Peyer's patch (tissue), 4 donors: ENCODE measurements at places on chromosomes 11 and 22.

- DNase-seq = no peak
Measured at GRCh38 chr11:133823211-133823610, 22.1 kb downstream of the SPATA19 start.

DNA sequence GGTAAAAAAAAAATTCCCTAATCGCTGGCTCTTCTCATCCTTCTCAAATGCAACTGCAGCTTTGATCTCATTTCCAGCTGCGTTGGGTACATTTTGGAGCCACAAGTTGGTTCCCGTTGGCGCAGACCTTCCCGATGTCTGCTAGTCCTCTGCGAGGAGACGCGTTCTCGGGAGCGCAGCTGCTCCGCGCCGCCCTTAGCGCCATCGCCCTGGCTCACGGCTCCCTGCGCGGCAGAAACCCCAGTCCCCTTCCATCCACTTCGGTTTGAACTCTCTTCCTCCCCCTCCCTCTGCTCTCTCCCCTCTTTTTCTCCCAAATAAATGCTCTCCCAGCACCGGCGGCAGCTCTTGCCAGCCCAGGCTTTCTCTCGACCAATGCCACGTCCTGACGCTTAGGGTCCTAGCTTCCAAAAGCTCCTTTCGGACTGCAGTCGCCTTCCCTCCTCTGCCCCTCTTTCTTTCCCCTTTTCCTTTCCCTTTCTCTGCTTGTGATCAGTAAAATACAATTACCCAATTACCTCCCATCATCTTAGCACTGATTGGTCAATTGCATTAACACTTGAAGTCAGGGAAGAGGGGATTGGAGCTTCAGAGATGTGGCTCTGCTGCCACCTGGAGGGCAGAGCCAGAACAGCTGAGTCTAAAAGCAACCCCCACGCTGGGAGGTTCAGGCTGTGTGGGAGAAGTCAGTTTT is 1165.7 kb downstream of the LRRC4C start:
- no peak for DNase-seq

DNA sequence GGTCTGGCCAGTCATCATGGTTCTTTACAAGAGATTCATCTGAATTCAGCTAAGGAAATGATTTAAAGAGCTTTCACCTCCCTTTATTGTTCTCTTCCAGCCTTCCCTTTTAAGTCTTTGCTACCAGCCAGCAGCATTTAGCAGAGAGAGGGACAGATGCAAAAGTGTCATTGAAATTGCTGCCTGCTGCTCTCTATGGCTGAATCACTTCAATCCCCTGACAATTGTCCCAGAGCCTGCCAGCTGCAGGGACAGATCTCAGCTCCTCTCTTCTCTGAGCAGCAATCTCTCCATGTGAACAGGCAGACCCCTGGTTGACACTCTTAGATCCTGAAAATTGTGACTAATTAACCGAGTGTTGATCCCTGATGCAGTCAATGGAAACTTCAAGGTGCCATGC is 816.9 kb upstream of the CCDC90B start:
- no peak for DNase-seq

DNA sequence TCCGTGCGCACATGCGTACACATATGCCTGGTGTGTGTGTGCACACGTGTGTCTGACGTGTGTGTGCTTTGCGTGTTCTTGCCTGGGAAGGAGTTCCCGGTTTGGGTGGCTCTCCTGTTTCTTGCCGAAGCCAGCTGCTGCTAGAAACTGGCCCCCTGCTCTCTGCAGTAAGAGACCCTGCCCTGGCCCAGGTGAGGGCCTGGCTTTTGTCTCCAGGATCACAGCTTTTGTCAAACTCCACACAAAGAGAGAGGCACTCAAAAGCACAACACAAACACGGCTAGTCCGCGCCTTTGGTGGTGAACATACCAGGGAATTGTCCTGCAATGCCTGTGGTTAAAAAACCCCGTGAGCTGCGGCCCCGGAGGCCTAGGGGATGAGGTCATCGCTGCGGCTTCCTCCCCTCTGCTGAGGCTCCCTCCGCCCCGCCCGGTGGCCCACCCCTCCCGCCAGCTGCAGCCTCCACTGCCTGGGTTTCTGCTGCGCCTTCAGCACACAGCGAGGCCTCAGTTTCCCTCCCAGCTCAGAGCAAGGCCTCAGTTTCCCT is 88.9 kb downstream of the KCNQ1 start:
- peak; percentile 60 for DNase-seq

GRCh38 chr11:128701086-128701485 is 7.2 kb downstream of the FLI1 start:
- DNase-seq = no peak

DNA sequence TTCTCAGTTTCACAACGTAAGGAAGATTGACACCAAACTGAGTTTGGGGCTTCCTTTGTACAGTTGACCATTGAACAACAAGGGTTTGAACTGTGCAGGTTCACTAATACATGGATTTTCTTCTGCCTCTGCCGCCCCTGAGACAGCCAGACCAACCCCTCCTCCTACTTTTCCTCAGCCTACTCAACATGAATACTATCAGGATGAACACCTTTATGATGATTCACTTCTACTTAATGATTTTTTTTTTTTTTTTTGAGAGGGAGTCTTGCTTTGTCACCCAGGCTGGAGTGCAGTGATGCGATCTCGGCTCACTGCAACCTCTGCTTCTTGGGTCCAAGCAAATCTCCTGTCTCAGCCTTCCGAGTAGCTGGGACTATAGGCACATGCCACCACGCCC is 14.6 kb downstream of the RBM4 start:
- DNase-seq = no peak

DNA sequence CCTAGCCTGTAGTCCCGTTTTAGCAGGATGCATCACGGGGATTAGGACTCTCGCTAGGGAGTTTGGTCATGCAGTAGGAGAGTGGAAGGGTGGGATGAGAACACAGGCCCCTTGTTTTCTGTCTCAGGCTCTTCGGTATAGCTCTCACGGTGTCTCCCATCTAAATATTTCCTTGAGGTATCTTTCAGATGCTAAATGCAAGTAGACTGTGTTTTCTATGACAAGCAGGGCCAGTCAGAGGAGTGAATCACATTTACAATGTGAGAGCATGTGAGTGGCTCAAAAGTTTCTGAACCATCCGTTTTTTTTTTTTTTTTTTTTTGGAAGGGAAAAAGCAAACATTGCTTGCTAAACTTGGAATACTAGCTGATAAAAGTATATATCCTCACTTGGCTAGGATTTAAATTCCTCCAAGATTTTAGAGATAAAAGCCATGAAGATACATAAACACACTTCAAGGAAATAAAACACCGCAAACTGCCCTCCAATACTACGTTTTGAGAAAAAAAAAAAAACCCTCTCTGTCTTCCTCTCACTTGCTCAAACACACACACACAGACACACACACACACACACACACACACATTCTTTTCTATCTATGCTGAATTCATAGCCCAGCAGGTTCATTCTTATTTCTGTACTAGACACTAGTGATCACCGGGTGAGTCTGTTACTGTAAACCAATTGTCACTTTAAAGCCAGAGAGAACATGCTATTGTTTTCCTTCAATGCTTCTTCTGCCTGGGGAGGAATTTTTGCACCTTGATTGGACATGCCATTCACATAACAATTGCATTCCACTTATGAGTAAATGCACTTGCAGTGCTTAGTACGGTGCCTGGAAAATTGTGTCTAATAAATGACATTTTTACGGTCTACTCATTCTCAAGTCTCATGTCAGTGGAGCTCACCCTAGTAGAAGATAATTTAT is 224.6 kb upstream of the CCDC90B start:
- DNase-seq = no peak

- DNase-seq = no peak
Measured at GRCh38 chr11:70913715-70914231, 338.6 kb downstream of the SHANK2 start.

- DNase-seq = no peak
Measured at GRCh38 chr11:75705541-75705940, 12.1 kb upstream of the MOGAT2 start.

GRCh38 chr11:73942010-73942409 is 8.8 kb upstream of the DNAJB13 start:
- DNase-seq = no peak

DNA sequence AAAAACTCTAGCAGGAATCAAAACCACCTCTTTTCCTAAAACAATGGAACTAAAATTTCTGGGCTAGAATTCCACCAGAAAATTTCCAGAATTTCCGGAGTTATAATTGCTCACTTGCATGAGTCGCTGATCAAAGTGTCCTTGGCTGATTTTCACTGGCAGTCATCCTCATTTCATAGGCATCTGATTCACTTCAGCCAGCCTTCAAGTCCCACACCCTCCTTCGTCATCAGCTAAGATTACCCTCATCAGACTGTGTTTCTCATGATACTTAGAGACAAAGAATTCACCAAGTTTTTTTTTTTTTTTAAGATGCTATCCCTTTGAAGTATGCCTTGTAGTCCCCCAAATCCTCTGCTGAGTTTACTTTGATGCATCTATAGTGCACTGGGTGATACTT is 71.5 kb upstream of the RAB38 start:
- DNase-seq = no peak

DNA sequence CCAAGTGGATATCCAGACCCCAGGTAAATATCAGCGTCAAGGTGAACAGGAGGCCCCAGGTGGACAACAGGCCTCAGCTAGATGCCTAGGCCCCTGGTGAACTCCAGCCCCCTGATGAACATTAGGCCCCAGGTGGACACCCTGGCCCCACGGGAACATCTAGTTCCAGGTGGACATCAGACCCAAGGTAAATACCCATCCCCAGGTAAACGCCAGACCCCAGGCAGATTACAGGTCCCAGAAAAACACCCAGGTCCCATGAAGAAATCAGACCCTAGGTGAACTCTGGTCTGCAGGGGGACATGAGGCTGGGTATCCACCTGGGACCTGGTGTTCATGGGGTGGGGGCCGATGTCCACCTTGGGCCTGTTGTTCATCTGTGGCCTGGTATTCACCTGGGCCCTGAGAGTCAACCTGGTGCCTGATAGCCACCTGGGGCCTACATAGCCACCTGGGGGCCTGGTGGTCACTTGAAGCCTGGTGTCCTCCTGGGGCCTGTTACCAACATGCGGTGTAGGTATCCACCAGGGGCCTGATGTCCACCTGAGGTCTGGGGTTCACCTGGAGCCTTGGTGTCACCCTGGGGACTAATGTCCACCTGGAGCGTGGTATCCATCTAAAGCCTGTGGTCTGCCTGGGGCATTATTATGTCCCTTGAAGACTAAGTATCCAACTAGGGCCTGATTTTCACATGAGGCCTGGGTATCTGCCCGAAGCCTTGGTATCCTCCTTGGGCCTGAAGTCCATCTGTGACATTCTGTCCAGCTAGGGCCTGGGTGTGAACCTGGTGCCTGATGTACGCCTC is 56.8 kb upstream of the SEPTIN5 start:
- no peak for DNase-seq

GRCh38 chr11:20357150-20357549 is 6.4 kb upstream of the HTATIP2 start:
- DNase-seq = no peak

DNA sequence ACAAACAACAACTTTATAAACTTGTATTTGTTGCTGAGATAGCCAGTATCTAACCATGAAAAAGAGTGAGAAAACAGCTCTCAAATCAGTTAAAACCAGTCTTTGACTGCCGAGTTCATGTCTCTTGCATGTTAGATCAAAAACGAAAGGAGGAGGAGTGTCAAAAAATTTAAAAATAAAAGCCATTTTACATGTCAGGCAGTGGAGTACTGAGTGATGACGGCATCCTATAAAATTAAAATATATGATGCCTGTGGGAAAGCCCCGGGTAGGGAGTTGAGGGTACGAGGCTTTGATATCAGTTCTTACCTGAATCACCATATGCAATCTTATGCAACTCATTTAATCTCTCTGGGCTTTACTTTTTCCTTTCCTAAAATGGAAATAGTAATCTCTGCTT is 117.3 kb downstream of the ETS1 start:
- no peak for DNase-seq

DNA sequence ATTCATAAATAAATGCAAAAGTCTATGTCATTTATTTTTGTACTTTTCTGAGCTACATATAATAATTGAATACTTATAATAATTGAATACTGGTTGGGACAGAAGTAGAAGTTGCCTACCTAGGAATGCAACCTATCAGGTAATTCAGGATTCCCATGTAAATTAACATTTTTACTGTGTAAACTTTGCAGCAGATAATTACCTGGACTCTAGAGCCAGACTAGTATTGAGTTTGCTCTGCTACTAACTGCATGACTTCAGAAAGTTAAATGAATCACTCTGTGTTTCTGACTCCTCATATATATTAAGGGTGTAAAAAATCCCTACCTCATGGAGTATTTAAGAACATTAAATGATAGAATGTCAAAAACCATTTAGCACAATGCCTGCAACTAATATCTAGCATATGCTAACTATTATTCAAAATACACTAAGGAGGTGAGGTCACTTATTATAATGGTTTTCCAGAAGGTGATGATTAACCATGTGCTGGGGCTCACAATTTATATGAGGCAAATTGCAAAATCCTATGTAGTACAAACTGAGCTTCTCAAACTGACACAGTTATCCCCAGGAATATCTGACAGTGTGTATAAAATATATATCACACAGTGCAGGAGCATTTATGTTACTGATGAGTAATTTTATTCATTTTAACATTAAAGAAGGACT is 138.1 kb upstream of the ANO3 start:
- DNase-seq = no peak

DNA sequence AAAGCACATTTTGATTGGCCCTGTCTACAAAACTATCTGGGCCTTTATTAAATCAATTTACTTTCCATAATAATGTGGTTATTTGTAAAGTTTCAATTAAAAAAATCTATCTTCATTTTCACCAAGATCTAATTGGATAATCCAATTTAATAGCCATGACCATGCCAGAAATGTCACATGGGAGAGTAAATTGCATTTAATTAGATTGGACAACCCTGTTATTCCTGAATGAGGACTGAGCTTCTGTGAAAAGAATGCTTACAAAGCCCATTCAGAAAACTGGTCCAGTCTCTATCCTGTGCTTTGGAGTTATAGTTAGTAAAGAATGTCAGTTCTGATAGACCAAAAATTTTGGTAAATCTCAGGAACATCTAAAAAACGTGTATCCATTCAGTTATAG is 541.9 kb upstream of the ANO5 start:
- no peak for DNase-seq

DNA sequence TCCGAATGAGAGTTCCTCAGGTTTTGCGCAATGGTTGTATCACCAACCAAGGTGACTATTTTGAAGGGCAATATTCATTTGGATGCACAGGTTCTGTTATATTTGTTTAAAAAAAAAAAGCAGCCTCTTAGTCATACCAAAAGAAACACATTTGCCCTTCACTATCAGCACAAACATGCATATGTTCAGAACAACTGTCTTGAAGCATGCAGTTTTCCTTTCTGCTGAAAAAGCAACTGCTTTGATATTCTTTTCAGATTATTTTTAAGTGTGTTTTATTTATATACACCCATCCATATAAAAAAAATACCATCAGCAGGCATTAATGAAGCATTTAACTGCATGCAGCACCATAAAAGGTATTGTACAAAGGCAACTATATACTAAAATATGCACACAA is 67.8 kb downstream of the RBFOX2 start:
- no peak for DNase-seq

- no peak for DNase-seq
Measured at GRCh38 chr11:59794417-59794816, 16.2 kb downstream of the MRPL16 start.

GRCh38 chr11:122215244-122215992 is 99.4 kb upstream of the BLID start:
- peak; percentile 59 for DNase-seq

- DNase-seq = peak; percentile 58
Measured at GRCh38 chr11:121722431-121723245, 269.9 kb upstream of the SORL1-AS1 start.

- no peak for DNase-seq
Measured at GRCh38 chr11:75507571-75507970, 18.2 kb downstream of the GDPD5 start.
